ENCODE measurements at places on chromosomes 12 and 14.

- no peak for DNase-seq
These were observed 31.7 kb downstream of the ATP2A2 start for GRCh38 chr12:110312581-110313360.

- no peak for DNase-seq
These were observed 282.1 kb downstream of the TMTC2 start for GRCh38 chr12:82968631-82969367.

GRCh38 chr14:40623643-40624042 lies 983.0 kb upstream of the LRFN5 start:
- DNase-seq = no peak

GRCh38 chr12:52603314-52603713 lies 2.1 kb upstream of the KRT72 start:
- DNase-seq = no peak

DNA sequence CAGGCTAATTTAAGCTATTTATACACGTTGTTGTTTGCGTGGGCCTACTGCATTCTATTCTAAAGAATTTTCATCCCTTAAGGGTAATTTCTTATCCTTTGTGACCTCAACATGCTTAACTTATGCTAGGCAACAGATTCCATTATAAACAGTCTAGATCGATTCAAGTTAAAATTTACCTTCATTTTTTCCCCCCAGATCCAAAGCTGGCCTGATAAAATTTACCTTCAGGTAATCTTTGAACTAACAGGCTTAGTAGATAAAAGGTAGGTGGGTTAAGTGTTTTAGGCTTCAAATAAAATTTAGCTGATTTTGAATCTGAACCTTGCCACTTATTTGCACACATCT lies 389 bp upstream of the CCNB1IP1 start:
- no peak for DNase-seq
